ENCODE measurements at places on chromosomes 16 and 17. TPM values are rescaled to one million over a fixed set of nuclear protein-coding genes. Genes with fewer than 3 reads are reported as not detected.

Gene ATAD5
- 46.3 TPM for total RNA-seq

Gene MYLK3
- not detected for total RNA-seq

Gene TPPP3
- not detected for total RNA-seq

Gene USP10
- 90.9 TPM for total RNA-seq

Gene TNFSF13
- 2.2 TPM for total RNA-seq

Gene TP53TG3D
- not detected for total RNA-seq

Gene TSPAN10
- 0.26 TPM for total RNA-seq

Gene AIPL1
- total RNA-seq = not detected

Gene TBC1D3H
- not detected for total RNA-seq

Gene TNP2
- total RNA-seq = not detected

Gene GPR139
- total RNA-seq = not detected

Gene UMOD
- total RNA-seq = not detected

Gene DHRS7B
- total RNA-seq = 18.8 TPM

Gene HES7
- total RNA-seq = 1.2 TPM

Gene MYH1
- total RNA-seq = not detected

Gene TM4SF5
- total RNA-seq = not detected

Gene ESRP2
- not detected for total RNA-seq

Gene PRPSAP2
- 37.3 TPM for total RNA-seq

Gene HDAC5
- 25.5 TPM for total RNA-seq

Gene MNT
- total RNA-seq = 26.0 TPM

Measured in activated CD8-positive, alpha-beta memory T cell treated with anti-CD3 and anti-CD28 coated beads, Interleukin-2, amount 10 ng/mL, durations not matched to agents 7 days and 5 days (primary cell).